ENCODE measurements at places on chromosomes 7 and 10.
A peak's percentile ranks its signal among the peaks of the same experiment; 100 is the strongest.

DNA sequence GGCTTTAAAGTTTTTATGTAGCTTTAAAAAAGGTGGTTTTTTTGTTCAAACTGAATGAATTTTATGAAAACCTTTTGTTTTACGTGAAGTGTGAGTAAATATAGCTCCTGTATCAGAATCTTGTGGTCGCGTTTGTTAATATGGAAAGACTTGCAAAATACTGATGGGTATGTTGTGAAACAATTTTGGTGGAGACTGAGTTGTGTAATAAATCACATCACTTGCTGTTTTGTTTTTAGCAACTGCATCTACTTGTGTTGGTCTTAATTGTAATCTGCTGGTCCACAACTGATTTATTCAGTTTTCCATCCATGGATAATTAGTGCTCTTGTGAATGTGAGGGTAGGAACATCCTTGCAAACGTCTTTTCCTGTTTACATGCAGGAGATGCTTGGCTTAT lies 10.5 kb downstream of the PLXDC2 start:
- no peak for DNase-seq

GRCh38 chr10:50619882-50620281 lies 3.9 kb downstream of the SGMS1 start:
- no peak for DNase-seq

DNA sequence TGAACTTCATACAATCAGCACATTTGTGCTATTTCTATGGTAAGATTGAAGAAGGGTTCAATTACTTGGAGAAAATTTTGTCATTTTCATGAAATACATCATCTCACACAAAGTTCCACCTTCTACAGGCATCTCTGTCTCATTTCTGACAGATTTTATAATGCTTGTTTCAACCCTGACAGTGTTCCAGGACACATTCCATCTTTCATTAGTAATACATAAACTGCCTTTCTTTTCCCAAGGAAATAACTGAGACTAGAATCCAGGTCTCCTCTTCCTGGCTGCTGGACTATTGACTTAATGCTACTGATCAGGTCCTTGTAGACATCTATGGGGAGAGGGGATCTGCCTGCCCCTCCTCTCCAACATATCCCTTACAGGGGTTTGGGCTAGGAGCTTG lies 70.1 kb upstream of the PLPP4 start:
- no peak for DNase-seq

DNA sequence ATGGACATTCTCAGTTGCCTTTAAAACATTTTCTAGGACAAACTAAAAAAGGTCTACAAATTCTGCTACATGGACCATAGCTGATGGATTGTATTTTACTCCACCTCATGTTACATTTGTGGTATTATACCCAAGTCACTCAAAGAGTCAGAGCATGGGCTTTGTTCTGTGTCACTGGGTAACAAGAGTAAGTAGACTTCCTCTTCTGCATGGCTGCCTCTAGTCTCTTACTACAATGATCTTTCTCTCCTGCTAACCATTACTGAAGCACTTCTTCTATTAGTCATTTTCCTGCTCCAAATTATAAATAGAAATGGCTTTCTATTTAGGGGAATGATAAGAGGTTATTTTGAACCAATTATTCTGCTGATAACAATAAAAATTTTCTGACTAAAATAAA lies 727.4 kb upstream of the NRP1 start:
- no peak for DNase-seq

DNA sequence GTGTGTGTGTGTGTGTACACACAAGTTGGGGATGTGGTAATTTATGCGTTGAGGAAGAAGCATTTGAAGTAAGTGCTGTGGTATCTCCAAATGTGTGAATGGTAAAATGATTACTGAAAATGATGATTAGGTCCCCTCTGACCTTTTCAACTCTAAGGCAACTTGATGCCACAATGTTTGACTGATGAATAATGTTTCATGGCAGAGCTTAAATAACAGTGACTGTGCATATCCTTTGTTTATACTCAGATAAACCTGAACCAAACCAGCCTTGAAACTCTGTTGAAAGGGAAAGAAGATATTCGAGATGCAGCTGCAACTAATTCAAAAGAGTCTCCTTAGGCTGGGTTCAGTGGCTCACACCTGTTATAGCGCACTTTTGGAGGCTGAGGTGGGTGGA lies 64.8 kb upstream of the YAE1 start:
- DNase-seq: no peak

DNA sequence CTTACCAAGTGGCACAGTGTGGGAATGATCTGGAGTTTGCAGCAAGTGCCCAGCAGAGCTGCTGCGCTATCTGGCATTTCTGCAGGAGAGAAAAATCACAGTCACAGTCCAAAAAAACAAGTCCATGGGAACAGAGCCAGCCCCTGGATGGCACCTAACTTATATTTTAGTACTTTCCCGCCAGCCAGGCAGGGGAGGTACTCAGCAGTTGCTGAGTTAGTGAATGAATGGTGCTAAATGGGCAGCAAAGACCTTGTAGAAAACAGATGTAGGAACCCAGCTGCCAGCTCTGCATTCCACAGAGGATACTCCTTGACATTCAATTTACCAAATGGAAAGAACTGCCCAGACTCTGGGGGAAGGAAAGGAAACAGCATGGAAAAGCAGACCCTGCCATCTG lies 54.5 kb downstream of the GSDME start:
- no peak for DNase-seq

DNA sequence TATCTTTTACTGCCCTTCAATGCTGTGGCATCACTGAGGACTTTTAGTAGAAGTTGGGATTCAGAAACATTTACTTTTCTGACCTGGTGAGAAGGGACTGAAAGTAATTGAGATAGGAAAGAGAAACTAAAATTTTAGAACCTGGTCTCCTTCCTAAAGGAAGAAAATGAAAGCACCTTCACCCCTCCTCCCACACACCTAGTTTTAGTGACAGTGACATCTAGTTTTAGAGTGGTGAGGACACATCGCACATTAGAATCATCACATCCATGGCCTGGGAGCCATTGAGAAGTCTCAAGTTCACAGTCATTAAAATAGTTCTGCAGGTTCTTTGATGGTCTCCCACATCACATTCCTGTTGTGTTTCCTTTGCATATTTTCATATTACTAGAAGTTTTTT lies 16.1 kb downstream of the TAS2R41 start:
- no peak for DNase-seq

GRCh38 chr7:32680259-32681173 lies 185.2 kb downstream of the AVL9 start:
- no peak for DNase-seq

GRCh38 chr7:151599401-151600227 lies 79.9 kb upstream of the RHEB start:
- no peak for DNase-seq

- DNase-seq: no peak
Measured at GRCh38 chr7:27576360-27576944, 86.2 kb downstream of the HIBADH start.

DNA sequence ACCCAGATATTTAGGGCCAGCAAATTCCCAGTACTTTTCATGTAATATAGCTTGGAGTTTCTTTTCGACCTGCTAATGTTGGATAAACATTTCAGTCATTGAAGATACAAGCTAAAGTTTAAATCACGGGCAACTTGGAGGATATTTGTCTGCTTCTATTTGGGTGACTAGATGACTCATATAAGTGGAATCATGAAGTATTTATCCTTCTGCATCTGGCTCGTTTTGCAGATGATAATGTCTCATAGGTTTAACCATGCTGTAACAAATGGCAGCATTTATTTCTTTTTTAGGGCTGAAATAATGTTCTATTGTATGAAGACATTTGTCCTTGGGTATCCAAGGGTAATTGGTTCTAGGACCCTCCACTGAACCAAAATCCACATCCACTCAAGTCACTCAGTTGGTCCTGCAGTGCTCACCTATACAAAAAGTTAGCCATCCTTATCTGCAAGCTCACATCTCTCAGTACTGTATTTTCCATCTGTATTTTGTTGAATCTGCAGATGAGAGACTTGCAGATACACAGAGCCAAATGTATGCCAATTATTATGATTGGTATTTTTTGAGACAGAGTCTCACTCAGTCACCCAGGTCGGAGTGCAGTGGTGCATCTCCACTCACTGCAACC lies 187.2 kb upstream of the CSTF2T start:
- DNase-seq: no peak

GRCh38 chr7:35755711-35756110 lies 45.1 kb upstream of the SEPTIN7 start:
- no peak for DNase-seq

GRCh38 chr10:75865413-75866299 lies 434.2 kb downstream of the LRMDA start:
- no peak for DNase-seq

GRCh38 chr7:153034791-153035190 lies 275.2 kb downstream of the ACTR3B start:
- DNase-seq: no peak

GRCh38 chr7:130961128-130961601 lies 227.2 kb upstream of the KLF14 start:
- peak; percentile 86 for DNase-seq

DNA sequence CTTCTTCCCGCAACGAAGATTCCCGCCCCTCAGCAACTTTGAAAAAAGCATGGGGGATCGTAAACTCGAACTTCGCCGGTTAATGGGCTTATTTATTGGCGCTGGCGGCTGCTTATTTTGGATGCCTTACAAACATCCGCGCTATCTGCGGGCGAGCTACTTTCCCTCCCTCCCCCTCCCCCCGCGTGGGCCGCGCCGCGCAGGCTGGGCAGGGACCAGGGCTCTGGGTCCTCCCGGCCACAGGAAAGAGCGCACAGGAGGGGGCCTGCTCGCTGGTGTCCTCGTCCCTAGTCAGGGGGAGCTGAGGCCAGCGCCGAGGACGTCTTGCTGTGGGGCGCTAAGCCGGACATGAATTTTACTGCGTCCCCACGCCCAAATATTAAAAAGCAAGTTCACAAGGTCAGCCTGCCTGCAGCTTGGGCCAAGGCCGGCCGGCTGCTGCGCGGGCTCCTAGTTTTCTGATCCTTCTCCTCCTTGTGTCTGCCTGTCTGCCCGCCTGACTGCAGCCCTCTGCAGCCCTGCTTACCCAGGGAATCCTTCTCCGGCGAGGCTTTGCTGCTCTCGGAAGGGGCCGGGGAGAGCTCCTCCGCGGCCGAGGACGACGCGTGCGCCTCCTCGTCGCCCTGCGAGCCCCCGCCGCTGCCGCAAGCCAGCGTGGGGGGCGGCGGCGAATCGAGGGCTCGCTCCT lies 1.2 kb downstream of the HOXA10 start:
- peak; percentile 10 for DNase-seq

DNA sequence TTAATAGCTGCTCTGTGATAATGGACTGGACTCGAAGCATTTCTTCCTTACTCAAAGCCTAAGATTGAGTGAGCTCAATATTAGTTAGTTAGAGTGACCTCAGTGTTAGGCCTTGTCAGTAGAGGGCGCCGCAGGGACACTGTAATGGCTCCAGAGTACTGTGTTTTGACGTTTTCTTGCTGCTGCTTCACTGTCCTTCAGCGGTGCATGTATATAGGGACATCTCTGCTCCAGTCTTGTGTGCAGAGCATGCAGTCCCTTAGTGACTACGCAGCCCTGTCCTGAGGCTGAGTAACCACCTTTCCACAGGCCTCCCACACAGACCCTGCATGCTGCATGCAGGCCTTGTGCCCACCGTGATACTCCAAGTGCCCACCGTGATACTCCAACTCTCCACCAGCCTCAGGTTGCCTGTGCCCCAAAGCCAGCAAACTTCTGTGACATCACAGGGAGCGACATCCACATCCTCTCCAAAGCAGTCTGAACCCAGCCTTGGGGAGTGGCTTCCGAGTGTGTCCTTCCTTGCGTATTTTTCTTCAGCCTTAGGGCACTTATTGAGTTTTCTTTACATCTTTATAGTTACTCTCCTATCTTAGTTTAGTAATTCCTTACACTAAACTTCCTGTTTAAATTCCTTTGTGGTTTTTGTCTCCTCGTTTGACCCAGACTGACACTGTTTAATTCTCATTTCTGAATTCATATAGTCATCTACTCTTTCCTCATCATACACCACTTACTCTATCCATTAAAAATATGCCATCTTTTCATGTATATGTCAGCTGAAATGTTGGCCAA lies 118.2 kb downstream of the JAZF1 start:
- DNase-seq: peak; percentile 37

- no peak for DNase-seq
Measured at GRCh38 chr7:108094933-108095710, 35.0 kb downstream of the LAMB4 start.

GRCh38 chr7:8285155-8285554 lies 23.2 kb upstream of the ICA1 start:
- no peak for DNase-seq

DNA sequence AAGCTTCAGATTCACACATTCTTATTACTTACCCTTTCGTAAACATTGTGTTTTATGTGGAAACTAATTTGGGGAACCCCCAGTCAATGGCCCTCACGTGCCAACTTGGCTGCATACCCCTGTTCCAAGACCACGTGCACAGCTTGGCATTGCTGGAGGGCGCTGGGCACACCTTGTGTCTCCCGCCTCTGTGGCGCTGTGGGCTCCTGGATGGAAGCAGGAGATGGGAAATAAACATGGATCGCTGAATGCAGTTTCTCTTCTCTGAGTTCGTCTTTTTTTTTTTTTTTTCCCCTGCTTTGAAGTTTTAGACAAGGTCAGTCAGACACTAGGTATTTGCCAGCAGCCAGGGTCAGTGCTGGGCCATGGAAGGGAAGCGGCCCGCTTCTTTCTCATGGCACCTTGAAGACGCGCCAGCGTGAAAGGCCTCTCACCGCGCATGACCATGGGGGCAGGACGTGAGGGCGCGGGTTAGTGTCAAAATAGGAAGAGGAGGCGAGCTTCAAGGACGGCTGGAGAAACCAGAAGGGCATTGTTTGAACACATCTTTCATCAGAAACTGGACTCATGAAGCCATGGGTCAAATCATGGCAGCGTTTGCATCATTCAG lies 27.3 kb downstream of the BNIP3 start:
- no peak for DNase-seq

DNA sequence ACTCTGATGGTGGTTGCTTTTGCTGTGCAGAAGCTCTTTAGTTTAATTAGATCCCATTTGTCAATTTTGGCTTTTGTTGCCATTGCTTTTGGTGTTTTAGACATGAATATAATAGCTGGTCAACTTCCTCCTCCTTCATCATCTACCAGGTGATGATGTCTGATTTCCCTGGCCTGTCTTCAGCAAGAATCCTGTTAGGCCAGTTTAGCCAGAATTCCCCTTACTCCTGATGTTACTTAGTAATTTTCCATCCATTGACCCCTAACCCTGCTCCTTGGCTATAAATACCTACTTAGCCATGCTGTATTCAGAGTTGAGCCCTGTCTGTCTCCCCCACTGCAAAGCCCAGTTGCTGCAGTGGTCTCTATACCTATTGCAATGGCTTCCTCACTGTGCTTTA lies 91.4 kb downstream of the ZNF777 start:
- DNase-seq: no peak

- peak; percentile 75 for DNase-seq
Measured at GRCh38 chr10:6239213-6239991, 36.7 kb downstream of the PFKFB3 start.

- no peak for DNase-seq
Measured at GRCh38 chr7:93715234-93715633, 140.7 kb upstream of the CALCR start.

GRCh38 chr10:43355749-43356371 lies 15.6 kb upstream of the FXYD4 start:
- DNase-seq: no peak

Data from CD4-positive, alpha-beta T cell treated with Interleukin-15 for 1 hour (primary cell).